ENCODE measurements at places on chromosomes 2 and 18.
A peak's percentile ranks its signal among the peaks of the same experiment; 100 is the strongest.

DNA sequence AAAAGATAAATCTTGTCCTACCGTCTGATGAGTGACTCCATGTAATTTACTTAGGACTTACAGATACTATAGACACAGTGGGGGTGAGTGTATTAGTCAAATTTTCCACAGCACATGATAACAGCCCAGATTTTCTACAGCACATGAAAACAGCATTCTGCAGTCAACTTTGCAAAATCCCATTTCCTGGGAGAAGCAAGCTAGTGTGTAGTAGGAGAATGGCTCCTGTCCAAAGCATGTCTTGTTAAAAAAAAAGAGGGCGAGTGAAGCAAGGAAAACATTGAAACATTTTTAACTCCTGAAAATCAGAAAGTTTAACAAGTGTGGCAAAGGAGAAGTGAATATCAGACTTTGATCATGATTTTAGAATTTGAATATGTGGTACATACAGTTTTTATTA, 817.8 kb upstream of the FAM98A start:
- DNase-seq = no peak

- DNase-seq = no peak
These were observed 116.0 kb upstream of the CCDC195 start for GRCh38 chr2:224832207-224832606.

- DNase-seq = no peak
These were observed 720.8 kb upstream of the REG3G start for GRCh38 chr2:78304678-78305077.

DNA sequence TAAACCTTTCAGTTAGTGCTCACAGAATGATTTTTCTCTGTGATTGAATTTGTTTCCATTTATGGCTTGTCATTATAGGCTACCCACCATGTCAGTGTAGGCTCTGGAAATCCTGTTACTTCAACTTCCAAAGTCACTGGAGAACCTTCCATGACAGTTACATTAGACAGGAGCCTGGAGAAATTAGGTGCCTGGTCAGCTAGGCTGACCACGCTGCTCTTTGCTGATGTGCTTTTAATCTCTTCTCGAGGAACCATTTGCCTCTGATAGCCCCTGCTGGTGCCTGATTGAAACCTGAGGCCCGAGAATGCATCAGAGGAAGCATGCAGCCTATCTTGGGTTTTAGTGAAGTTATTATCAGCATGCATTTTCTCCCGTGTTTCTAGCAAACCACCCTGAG, 29.6 kb upstream of the TTN start:
- DNase-seq = no peak

DNA sequence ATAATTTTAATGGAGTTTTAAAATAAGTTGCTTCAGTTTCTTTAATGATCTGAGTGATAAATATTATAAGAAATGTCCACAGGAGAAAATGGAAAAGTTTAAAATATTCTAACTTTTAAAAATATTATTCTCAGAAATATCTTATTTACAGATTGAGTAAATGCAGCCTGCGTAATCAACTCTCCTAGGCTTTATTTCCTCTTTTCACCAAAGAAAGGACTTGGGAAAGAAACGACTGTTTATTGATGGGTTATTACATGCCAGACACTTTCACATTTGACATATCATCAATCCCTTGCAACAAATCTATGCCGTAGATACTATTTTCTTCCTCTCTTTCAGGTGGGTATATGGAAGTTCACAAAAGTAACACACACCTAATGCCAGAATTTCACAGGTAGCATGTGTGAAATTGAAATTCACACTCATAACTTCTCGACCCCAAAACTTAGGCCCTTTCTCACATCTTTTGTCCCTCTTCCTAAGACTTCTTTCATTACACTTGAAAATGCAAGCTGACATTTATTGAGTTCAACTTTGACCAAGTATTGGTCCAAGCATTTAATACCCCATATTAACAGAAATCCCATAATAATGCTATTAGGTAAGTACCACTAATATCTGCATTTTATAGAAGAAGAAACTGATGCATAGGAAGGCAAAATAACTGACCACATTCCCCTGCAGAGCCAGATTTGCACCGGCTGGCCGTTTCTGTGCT, 49.2 kb downstream of the MYOM1 start:
- DNase-seq = no peak

- DNase-seq = no peak
These were observed 13.0 kb downstream of the ATIC start for GRCh38 chr2:215324811-215325210.

GRCh38 chr2:140187086-140187485, 1406.9 kb upstream of the NXPH2 start:
- DNase-seq = no peak

GRCh38 chr2:8646731-8647461, 35.0 kb upstream of the ID2 start:
- DNase-seq = no peak

DNA sequence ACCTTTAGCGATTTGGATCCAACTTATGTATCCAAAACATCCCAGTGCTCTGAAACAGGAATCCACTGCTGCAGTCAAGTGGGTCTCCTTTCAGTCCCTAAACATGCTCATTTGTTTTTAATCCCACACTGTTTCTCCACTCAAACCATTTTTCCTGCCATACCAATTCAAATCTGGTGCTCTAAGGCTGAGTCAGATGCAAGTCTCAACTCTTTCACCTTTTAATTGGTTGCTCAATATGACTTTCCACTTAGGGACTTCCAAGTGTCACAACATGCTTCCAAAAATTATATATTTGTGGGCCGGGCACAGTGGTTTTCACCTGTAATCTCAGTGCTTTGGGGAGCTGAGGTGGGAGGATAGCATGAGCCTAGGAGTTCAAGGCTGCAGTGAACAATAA, 113.4 kb upstream of the TANK start:
- no peak for DNase-seq

GRCh38 chr2:63673865-63674533, 85.2 kb downstream of the MDH1 start:
- DNase-seq = no peak

DNA sequence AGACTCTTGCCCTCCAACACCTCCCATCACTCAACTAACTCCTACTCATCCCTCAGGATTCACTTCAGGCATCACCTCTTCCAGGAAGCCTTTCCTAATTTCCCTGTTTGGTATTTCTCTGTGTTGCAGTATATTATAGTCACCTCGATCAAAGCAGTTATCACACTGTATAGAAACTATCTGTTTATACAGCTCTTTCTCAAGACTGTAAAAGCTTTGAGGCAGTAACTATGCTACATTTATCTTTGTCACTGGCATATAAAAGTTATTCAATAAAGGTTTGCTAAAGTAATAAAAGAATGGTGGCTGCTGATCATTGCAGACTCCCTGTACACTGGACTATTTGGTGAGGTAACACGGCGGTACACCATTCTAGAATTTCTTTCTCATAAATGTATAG, 284.9 kb downstream of the PAX3 start:
- no peak for DNase-seq

DNA sequence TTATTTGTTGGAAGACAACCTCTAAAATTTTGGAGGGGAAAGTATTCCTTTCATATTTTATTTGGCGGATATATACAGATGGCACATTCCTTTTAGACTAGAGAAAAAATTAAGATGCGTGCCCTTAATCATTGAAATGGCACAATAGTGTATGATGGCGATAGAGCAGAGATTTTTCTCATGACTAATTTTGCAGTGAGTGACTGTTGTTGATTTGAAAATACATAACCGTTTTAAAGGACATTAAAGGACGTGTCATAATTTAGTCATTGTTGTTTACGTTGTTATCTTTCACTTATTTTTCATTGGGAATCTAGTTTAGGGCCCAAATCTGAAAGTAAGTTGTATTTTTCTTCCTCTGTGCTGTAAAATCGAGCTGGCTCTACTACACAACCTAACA, 61.7 kb downstream of the CERS6 start:
- DNase-seq = no peak

- no peak for DNase-seq
These were observed 3.2 kb upstream of the RNF149 start for GRCh38 chr2:101311696-101312017.

DNA sequence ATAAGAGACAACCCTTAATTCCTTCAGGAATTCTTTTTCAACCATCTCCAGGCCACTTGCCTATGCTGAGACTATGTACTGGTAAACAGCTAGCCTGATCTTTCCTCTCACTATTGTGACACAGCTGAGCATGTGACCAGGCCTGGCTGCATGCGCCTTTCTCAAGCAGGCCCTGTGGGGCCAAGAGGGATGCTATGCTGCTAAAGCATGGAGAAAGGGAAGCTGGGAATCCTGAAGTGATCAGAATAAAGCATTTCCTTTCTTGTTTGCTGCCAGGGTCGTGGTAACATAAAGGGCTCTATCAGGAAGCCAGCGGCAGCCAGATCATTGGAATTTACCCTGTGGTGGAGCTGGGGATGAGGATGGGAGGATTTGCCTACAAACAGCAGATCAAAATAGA, 29.8 kb upstream of the LCLAT1 start:
- no peak for DNase-seq

GRCh38 chr2:43946685-43947084, 49.1 kb downstream of the LRPPRC start:
- no peak for DNase-seq

- DNase-seq = peak; percentile 12
These were observed 94.3 kb downstream of the ASAP2 start for GRCh38 chr2:9300829-9301453.

GRCh38 chr2:5668682-5669250, 23.4 kb upstream of the SOX11 start:
- no peak for DNase-seq

GRCh38 chr2:83531206-83531826, 927.8 kb downstream of the SUCLG1 start:
- DNase-seq = no peak

- no peak for DNase-seq
These were observed 81.5 kb downstream of the MAPRE2 start for GRCh38 chr18:35122586-35123224.

- DNase-seq = no peak
These were observed 112.5 kb upstream of the ARHGAP28 start for GRCh38 chr18:6616981-6617380.

DNA sequence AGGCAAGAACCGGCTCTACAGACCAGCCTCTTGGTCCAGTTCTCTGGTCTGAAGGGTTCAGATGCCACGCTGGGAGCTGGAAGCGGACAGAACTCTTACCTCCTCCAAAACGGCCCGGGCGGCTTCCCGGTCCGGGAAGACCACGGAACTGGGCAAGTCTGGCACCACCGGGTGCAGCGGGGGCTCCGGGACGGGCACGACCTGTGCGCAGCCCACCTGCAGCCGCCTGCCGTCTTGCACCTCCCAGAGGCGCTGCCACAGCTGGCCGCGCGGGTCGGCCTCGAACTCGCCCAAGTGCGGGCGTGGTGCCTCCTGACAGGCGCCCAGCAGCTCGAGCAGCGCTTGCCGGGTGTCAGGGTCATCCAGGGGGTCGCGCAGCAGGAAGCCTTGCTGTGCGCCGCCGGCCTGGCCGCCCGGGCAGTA, 773 bp downstream of the CMPK2 start:
- no peak for DNase-seq

GRCh38 chr2:196361606-196362326, 190.4 kb upstream of the STK17B start:
- DNase-seq = peak; percentile 93

GRCh38 chr2:95234286-95234785, 27.0 kb downstream of the ZNF892 start:
- no peak for DNase-seq

- DNase-seq = no peak
These were observed 94.9 kb upstream of the PXDN start for GRCh38 chr2:1839066-1839756.

DNA sequence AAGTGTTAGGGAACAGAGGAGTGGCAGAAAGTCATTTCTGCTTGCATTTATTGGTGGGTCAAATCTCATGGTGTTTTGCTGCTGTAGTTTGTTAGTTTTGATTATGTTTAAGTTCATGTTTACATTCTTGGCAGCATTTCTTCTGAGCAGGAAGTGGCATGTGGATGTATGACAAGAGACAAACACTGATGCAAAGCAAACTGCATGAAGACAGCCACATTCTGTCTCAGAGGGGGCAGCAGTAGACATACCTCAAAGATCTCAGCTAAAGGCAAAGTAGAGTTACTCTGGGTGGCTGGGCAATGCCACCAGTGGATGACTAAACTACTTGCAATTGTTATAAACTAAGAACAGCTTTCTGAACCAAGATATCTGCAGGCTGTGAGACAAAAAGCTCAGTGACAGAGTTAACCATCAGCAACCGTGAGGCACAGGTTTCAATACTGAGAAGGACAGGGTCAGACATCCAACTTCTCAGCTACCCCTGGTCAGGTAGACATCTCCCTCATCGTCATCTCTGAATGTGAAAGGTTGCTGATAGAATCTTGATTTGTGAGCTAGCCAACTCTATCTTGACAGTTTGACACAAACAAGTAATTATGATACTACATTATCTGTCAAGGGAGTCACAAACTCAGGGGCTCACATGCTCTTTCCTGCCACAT, 16.4 kb downstream of the GALNT3 start:
- DNase-seq = no peak

GRCh38 chr18:62586781-62587487, 64.1 kb downstream of the ZCCHC2 start:
- DNase-seq = no peak

GRCh38 chr2:30666266-30666874, 140.9 kb downstream of the CAPN13 start:
- DNase-seq = peak; percentile 69

GRCh38 chr2:37653805-37654378, 17.6 kb downstream of the CDC42EP3 start:
- peak; percentile 47 for DNase-seq

GRCh38 chr2:27871802-27872201, 18.4 kb downstream of the RBKS start:
- DNase-seq = no peak

GRCh38 chr2:114011713-114012112, 121.8 kb downstream of the ACTR3 start:
- no peak for DNase-seq

GRCh38 chr2:32009516-32010256, 1.1 kb downstream of the MEMO1 start:
- DNase-seq = no peak

DNA sequence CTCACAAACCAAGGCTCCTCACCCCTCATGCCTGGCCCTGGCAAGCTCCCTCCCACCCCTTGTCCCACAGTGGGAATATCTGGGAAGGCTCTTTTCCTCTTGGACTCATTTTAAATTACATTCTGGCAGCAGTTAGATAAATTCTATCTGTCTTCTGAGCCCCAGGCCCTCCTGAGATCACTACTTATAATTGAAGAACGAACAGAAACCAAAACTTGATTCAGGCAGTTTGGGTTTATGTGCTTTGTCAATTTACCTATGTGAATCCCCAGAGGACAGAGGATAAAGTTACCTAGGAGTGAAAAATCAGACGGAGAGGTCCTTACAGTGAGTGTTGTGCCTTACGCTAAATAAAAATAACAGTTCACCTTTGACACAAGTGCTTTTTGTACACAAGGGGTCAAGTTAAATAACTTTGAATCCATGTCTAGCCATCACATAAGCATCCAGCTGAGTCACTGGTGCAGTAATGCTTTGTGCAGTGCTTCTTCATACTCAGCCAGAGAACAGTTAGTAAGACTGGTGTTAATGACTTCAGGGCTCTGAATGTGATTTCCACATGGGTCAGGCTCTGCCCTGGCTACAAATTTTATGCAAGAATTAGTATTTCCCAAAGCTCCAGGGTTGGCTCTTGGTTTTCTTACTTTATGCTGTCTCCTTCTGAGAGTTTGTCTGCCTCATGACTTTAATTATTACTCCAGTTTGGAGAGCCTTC, 329.3 kb downstream of the INSIG2 start:
- no peak for DNase-seq

- no peak for DNase-seq
These were observed 88.2 kb downstream of the GFPT1 start for GRCh38 chr2:69298862-69299261.
